ENCODE measurements at places on chromosomes 13 and 19.

DNA sequence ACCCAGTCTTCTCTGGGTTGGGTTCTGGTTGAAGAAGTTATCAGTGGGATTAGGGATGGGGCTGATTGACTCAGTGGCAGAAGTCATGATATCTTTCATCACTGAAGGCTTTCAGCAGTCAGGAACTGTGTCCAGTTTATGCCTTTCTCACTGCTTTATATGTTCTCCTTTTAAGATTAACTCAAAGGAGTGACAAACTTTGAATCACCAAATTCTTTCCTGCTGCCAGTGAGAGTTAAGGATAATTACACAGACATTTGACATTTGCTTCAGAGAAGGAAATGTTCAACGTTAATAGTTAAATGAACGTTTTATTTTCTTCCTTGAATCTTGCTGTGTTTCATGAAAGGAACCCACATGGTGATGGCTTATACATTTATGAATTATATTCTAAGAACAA is 41.0 kb upstream of the CNMD start:
- no peak for DNase-seq

DNA sequence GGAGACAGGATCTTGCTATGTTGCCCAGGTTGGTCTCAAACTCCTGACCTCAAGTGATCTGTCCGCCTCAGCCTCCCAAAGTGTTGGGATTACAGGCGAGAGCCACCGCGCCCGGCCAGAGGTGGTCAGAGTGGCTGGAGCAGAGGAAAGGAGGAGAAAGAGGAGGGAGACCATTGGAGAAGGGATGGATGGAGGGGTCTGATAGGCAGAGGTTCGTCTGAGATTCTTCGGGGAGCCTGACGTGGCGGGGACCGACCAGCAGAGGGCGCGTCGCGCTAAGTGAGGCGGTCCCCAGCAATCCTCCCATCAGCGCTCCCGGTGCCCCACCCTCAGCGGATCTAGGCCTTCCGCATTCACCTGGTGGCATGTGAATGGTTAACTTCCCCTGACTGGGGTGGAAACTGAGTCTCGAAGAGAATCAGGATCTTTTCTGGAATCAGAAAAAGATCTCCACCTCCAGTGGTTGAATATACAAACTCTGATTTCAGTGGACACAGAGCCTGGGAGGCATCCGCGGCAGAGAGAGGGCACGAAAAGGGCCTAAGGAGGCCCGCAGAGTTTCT is 8.8 kb downstream of the GTPBP3 start:
- peak; percentile 77 for DNase-seq

DNA sequence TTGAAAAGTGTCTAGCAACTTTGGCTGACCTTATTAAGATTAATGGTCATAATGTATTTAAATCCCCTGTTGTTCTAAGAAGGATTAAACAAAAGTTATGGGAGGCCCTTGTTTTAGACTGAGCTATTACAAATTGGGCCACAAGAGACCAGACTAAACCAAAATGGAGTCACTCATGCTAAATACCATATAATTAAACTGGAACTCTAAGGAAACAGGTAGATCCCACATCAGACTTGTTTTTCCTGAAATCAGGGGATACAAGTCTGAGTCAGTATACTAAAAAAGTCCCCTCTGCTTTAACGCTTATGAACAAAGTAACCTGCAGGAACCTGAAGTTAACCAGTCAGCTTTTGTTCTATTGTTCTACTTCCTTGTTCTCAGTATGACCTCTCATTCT is 305.9 kb upstream of the SGCG start:
- no peak for DNase-seq

GRCh38 chr19:4258181-4258580 is 11.3 kb downstream of the YJU2 start:
- no peak for DNase-seq

- DNase-seq, result peak; percentile 99
Measured at GRCh38 chr19:18557411-18558201, at the start of gene KXD1. Gene KXD1, plus strand, starts transcription at chr19:18557870. Its CDS starts 4,187 bp downstream, at chr19:18562057.

Measured in CD4-positive, alpha-beta T cell treated with Interleukin-17A for 1 hour (primary cell).